Dermis microvascular lymphatic vessel endothelial cell (primary cell): ENCODE measurements at places on chromosomes 12 and 14. TPM values are rescaled to one million over a fixed set of nuclear protein-coding genes. Genes with fewer than 3 reads are reported as not detected.

EIF2S3B gene
- total RNA-seq: 0.89 and 1.0 TPM in 2 replicates

HSPB8 gene
- 2.1 and 2.8 TPM in 2 replicates for total RNA-seq

SOCS2 gene
- 60.9 and 64.4 TPM in 2 replicates for total RNA-seq

MMP19 gene
- total RNA-seq: 0.51 and 0.63 TPM in 2 replicates

PLEKHD1 gene
- under 0.01 and 0.13 TPM in 2 replicates for total RNA-seq

A2M gene
- 13.5 and 24.3 TPM in 2 replicates for total RNA-seq

SPRYD3 gene
- 9.8 and 15.4 TPM in 2 replicates for total RNA-seq

FGF23 gene
- total RNA-seq: under 0.01 TPM in 1 of 2 replicates, not detected in the other
